ENCODE measurements at places on chromosomes 5 and 9. TPM values are rescaled to one million over a fixed set of nuclear protein-coding genes. Genes with fewer than 3 reads are reported as not detected.

Gene CEL
- 0.68 TPM for total RNA-seq

Gene TMEM38B
- total RNA-seq, result 14.3 TPM

Gene TPRN
- total RNA-seq, result 10.8 TPM

Gene IL9
- total RNA-seq, result not detected

Gene FPGS
- 52.6 TPM for total RNA-seq

Gene SAPCD2
- total RNA-seq, result 23.9 TPM

Gene SCAI
- 1.6 TPM for total RNA-seq

Gene INSL6
- total RNA-seq, result not detected

Gene ADRA1B
- total RNA-seq, result 20.0 TPM

Gene BSPRY
- total RNA-seq, result not detected

Gene FAM221B
- not detected for total RNA-seq

Gene ZNF454
- total RNA-seq, result not detected

Gene CDC20B
- total RNA-seq, result 0.09 TPM

Gene PCDHA10
- total RNA-seq, result 0.02 TPM

Gene SLC4A9
- total RNA-seq, result not detected

Gene GPR150
- total RNA-seq, result 0.16 TPM

Gene ZDHHC11
- 12.6 TPM for total RNA-seq

Gene N4BP3
- 1.1 TPM for total RNA-seq

Gene ZNF366
- not detected for total RNA-seq

Gene DAB2
- total RNA-seq, result 7.6 TPM

Gene F2RL2
- 3.3 TPM for total RNA-seq

Gene CAMK4
- total RNA-seq, result 0.20 TPM

Gene ELL2
- 32.7 TPM for total RNA-seq

Gene ATOX1
- 204 TPM for total RNA-seq

Gene ECM2
- 0.15 TPM for total RNA-seq

Gene SPINK4
- total RNA-seq, result not detected

Gene ACOT12
- not detected for total RNA-seq

Gene JAKMIP2
- not detected for total RNA-seq

Gene ZNG1A
- total RNA-seq, result 23.6 TPM

Gene SLC6A19
- 0.22 TPM for total RNA-seq

Gene SLC38A9
- 19.2 TPM for total RNA-seq

Gene SPINK13
- 0.27 TPM for total RNA-seq

Gene FCHO2
- 10.5 TPM for total RNA-seq

Gene MLANA
- not detected for total RNA-seq

Gene ADRB2
- 0.92 TPM for total RNA-seq

Gene NINJ1
- 79.0 TPM for total RNA-seq

Gene IFNB1
- not detected for total RNA-seq

Gene ABCA2
- 25.0 TPM for total RNA-seq

Gene TMC1
- 0.10 TPM for total RNA-seq

Gene GABRB2
- total RNA-seq, result not detected

Gene DNAI1
- total RNA-seq, result not detected

Gene AQP7
- 0.27 TPM for total RNA-seq
